Mesothelial cell of epicardium (in vitro differentiated cells): ENCODE measurements at places on chromosomes 2 and 18.

DNA sequence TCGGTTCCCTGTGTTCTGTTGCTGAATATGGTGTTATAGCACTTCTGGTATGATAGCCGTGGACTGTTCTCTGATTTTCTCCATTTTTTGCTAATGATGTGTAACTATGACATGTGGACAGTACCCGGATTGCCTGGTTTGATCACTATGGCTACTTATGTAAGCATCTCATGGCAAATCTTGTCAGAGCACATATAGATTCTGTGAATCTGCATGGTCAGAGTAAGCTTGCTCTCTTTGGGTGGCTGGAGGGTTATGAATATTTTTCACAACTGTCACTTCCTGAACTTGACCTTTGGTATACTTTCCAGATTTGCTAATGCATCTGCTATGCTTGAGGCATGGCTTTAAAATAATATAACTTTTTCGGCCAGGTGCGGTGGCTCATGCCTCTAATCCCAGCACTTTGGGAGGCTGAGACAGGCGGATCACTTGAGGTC lies 36.8 kb upstream of the ATP8B1 start:
- H3K27me3 ChIP-seq, result no peaks in the 10 kb centered on the region
- H3K27ac ChIP-seq, result no peak overlapping the region
- H3K4me3 ChIP-seq, result no peak overlapping the region
- H3K36me3 ChIP-seq, result no peaks in the 10 kb centered on the region

GRCh38 chr18:77108001-77108692 lies 24.4 kb downstream of the MBP start:
- H3K27me3 ChIP-seq, result no peaks in the 10 kb centered on the region
- no peak overlapping the region for H3K27ac ChIP-seq
- peaks cover 3% of the 10 kb centered on the region for H3K36me3 ChIP-seq
- H3K4me3 ChIP-seq, result no peak overlapping the region

DNA sequence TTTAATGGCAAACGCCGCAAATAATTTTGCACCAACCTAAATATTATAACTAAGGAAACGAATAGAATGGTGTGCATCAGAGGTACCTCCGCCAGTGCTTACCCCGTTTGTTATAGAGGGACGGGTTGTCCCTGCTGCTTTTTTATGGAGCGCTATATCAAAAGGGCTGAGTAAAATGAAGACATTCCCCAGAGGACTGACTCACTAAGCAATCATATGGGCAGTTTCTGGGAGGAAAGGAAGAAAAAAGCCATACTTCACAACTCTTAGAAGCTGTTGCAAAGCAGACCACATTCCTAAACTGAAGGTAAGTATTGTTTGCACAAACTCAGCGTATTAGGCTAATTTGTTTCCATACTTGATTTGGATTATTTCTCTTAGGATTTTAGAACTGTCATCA lies 12.9 kb downstream of the ID2 start:
- H3K36me3 ChIP-seq, result peaks cover 4% of the 10 kb centered on the region
- no peak for DNase-seq
- peaks cover 2% of the 10 kb centered on the region for H3K27me3 ChIP-seq
- no peak overlapping the region for H3K4me3 ChIP-seq

GRCh38 chr2:41698678-41699422 lies 349.0 kb upstream of the PKDCC start:
- peaks cover 7% of the 10 kb centered on the region for H3K27me3 ChIP-seq
- H3K27ac ChIP-seq, result no peak overlapping the region
- peaks cover 27% of the 10 kb centered on the region for H3K4me1 ChIP-seq
- H3K4me3 ChIP-seq, result peak overlapping the region; percentile 44
- H3K36me3 ChIP-seq, result no peaks in the 10 kb centered on the region
- DNase-seq, result peak; percentile 72

DNA sequence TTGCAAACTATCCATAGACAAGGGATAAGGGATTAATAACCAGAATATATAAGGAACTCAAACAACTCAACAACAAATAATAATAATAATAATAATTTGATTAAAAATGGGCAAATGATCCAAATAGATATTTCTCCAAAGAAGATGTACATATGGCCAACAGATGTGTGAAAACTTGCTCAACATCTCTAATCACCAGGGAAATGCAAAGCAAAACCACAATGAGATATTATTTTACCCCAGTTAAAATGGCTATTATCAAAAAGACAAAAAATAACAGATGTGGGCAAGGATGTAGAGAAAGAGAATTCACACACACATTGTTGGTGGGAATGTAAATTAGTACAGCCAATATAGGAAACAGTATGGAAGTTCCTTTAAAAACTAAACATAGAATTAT lies 26.9 kb downstream of the DNAH7 start:
- DNase-seq, result no peak
- H3K27me3 ChIP-seq, result peaks cover 2% of the 10 kb centered on the region
- H3K4me1 ChIP-seq, result no peaks in the 10 kb centered on the region
- H3K27ac ChIP-seq, result no peak overlapping the region
- no peak overlapping the region for H3K4me3 ChIP-seq

- H3K4me1 ChIP-seq, result peaks cover 7% of the 10 kb centered on the region
- no peaks in the 10 kb centered on the region for H3K27me3 ChIP-seq
- no peak for DNase-seq
- peaks cover 24% of the 10 kb centered on the region for H3K36me3 ChIP-seq
- no peak overlapping the region for H3K4me3 ChIP-seq
These were observed 31.8 kb downstream of the STRADB start for GRCh38 chr2:201483342-201483741.

DNA sequence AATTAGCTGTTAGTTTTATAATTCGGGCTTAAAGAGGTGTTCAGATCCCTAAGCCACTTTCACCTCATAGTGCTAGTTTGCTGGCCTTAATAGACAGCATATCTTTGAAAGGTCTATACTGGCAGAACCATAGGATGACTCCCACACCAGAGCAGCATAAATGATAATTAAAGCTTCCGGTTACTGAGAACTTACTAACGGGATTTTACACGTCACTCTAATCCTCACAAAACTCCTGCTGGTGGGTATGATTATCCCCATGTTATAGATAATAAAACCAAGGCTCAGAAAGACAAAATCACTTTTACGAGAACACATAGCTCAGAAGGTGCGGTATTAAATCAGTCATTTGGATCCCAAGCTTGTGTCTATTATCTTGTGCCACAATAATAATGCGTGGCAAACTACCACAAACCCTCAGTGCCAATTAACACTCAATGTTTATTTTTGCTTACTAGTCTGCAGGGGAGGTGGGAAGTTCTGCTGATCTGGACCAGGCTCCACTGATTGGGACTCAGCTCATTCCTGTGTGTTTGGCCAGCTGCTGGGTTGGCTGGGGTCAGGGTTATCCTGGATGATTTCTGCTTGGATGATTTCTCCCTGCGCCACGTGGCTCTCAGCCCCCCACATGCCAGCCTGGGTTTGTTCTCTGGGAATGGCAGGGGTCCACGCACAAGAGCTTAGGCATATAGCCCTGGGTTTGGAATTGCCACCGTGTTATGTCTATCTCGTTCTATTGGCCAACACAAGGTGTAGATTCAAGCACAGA lies 62.3 kb downstream of the TRIB2 start:
- H3K27ac ChIP-seq, result no peak overlapping the region
- no peak overlapping the region for H3K4me3 ChIP-seq
- no peak for DNase-seq
- H3K36me3 ChIP-seq, result no peaks in the 10 kb centered on the region
- H3K27me3 ChIP-seq, result peaks cover 4% of the 10 kb centered on the region
- peaks cover 5% of the 10 kb centered on the region for H3K4me1 ChIP-seq

DNA sequence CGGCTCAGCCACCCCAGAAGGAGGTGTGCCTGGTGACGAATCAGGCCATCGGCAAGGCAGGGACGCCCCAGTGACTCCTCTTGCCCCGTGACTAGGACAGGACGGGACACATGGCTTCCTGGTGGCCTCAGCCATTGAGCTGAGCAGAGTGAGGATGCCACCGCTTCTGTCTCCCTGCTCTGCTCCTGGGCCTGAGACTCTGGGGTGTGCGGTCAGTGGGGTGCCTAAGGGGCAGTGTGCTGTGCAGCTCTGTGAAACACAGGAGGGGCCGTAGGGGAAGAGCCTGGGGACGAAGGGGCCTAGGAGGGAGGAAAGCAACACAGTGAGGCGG lies 24.3 kb downstream of the IGFBP5 start:
- peaks cover 5% of the 10 kb centered on the region for H3K4me1 ChIP-seq
- H3K4me3 ChIP-seq, result no peak overlapping the region
- no peaks in the 10 kb centered on the region for H3K27me3 ChIP-seq

GRCh38 chr2:195967336-195967735 lies 101.3 kb downstream of the DNAH7 start:
- H3K27me3 ChIP-seq, result no peaks in the 10 kb centered on the region
- H3K36me3 ChIP-seq, result no peaks in the 10 kb centered on the region
- no peak for DNase-seq

DNA sequence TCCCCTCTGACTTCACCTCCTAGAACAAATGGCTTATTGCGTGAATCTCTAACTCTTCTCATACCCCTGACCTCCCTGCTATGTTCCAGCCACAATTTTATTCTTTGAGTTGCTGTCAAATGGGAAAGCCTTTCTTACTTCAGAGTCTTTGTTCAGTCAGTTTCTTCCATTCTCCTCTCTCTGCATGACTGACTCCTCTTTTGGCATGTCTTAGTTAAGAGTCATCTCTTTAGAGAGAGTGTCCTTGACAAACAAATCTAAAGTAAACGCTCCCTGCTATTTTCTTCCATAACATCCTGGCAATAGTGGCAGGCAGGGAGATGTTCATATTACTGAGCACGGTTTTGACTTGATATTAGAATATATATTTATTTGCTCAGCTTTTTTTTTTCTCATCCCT lies 170.7 kb upstream of the ERBB4 start:
- no peaks in the 10 kb centered on the region for H3K36me3 ChIP-seq
- H3K27ac ChIP-seq, result no peak overlapping the region
- DNase-seq, result no peak

DNA sequence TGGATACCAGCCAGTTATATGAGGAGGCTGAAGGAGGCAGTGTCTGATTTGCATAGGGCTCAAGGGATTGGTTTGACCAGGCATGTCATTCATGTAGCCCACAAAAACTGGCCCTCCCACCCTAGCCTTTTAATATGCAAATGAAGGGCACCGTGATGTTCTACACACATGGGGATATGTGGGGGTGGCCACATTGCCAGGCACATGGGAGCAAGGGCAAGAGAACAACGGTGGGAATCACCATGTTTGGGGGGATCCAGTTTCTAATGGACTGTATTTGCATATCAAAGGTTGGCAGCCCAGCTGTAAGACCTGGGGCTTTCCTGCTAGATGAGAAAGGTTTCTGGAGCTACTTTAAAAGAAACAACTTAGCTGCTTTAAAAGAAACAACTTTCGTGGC lies 65.1 kb upstream of the SLC25A52 start:
- H3K27me3 ChIP-seq, result no peaks in the 10 kb centered on the region
- H3K4me1 ChIP-seq, result peaks cover 8% of the 10 kb centered on the region
- no peak overlapping the region for H3K4me3 ChIP-seq
- no peak overlapping the region for H3K27ac ChIP-seq
- no peak for DNase-seq

DNA sequence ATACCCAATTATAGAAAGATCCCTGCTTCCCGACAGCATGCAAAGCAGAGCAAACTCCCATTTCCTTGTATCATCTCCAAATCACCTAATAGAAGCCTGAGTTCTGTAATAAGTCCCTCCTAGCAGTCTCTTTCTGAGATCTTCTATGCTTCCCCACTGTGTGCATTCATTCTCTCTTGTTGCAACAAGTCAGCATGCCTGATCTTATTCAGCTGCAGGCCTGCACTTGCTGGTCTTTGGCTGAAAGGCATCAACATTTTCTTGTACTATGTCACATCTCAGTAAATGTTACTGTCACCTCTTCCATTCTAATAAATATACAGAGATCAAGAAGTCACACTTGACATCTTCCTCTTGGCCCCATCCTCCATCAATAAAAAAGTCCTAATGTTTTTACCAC lies 449.9 kb upstream of the MEX3C start:
- no peaks in the 10 kb centered on the region for H3K36me3 ChIP-seq
- peaks cover 3% of the 10 kb centered on the region for H3K27me3 ChIP-seq
- H3K4me3 ChIP-seq, result no peak overlapping the region
- no peaks in the 10 kb centered on the region for H3K4me1 ChIP-seq
- DNase-seq, result no peak

DNA sequence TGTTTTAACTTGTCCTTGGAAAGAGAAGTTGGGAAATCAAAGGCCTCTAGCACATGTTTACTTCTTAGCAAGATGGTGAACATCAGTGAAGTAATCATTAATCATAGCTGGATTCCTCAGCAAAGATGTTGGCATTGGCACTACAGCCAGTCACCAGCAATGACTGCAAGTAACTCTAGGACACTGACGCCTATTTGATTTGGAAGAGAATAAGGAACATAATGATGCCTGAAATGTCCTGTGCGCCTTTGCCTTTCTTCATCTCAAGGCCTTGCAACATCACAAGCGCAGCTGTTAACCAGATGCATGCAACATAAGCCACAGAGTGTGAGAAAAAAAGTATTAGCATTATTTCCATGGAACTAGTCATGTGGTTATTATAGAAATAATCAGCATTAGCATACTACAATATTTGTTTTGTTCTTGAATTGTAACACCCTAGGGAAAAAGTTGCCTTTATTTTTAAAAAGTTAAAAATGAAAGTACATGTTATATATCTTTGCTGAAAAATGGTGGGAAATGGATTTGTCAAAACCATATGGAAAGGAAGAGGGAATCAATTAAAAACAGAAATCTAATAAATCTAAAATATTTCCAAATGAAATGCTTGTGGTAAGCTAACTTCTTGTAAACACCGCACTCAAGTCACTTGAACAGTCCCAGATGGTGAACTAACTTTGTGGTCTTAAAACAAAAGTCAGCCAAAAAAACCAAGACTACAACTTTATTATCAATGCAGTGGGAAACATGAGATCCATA lies 55.6 kb downstream of the THADA start:
- H3K27ac ChIP-seq, result peak overlapping the region; percentile 67
- no peak for DNase-seq
- H3K36me3 ChIP-seq, result peaks cover 3% of the 10 kb centered on the region

DNA sequence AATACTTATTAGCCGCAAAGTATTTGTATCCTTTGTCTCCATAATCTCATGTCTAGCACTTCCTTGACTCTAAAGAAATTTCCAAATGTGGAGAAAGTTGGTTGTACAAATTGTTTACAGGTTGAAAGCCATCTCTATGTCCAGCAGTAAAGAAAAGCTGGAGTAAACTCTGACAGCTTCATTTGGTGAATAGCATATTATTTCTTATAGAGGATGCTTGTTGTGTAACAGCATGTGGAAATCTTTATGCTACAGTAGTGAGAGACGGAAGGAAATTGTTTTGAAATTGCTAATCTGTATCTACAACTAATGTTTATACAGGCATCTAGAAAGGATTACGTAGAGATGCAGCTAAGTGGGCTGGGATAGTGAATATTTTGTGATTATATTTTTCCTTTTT lies 78.5 kb downstream of the UGGT1 start:
- DNase-seq, result no peak
- H3K4me3 ChIP-seq, result no peak overlapping the region
- no peak overlapping the region for H3K27ac ChIP-seq
- H3K4me1 ChIP-seq, result no peaks in the 10 kb centered on the region
